Activated T-cell treated with anti-CD3 and anti-CD28 coated beads for 48 hours (primary cell): ENCODE measurements at places on chromosomes 2 and 18.

DNA sequence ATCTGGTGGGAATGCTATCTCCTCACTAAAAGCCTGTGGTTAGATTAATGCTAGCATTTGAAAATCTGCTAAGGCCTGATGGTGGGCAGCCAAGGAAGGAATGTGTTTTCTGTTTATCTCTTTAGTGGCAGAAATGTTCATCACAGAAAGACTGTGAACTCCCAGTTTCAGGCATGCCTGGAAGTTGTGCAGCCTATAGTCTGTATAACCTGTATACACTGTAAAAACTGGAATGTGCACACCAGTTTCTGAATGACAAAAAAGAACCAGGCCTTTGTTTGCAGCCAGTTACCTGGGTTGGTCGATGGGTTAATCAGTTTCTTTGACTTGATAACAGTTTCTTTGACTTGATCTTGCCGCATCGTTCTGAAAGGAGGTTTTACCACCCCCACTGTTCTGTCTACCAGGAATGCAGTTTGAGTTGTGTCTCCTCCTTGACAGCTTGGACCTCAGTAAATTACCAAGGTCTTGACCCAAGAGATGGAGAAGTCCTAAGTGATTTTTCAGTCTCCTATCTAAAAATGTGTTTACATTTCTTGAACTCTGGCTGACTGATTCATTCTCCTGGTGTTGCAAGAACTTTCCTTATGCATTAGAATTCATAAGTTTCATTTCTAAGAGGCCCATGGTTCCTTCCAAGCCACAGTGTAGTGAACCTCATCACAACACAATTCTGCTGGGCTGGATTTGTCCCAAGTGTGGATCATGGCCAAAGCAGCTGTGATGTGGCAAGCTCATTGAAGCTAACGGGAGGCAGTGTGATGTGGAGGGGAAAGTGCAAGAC lies 62.2 kb downstream of the KIAA2012 start:
- DNase-seq = no peak

GRCh38 chr2:68723181-68723580 lies 11.4 kb upstream of the ARHGAP25 start:
- DNase-seq = no peak

- DNase-seq = no peak
These were observed 13.1 kb upstream of the TNS1 start for GRCh38 chr2:218015586-218016521.

GRCh38 chr18:25544546-25545287 lies 192.8 kb upstream of the ZNF521 start:
- no peak for DNase-seq

DNA sequence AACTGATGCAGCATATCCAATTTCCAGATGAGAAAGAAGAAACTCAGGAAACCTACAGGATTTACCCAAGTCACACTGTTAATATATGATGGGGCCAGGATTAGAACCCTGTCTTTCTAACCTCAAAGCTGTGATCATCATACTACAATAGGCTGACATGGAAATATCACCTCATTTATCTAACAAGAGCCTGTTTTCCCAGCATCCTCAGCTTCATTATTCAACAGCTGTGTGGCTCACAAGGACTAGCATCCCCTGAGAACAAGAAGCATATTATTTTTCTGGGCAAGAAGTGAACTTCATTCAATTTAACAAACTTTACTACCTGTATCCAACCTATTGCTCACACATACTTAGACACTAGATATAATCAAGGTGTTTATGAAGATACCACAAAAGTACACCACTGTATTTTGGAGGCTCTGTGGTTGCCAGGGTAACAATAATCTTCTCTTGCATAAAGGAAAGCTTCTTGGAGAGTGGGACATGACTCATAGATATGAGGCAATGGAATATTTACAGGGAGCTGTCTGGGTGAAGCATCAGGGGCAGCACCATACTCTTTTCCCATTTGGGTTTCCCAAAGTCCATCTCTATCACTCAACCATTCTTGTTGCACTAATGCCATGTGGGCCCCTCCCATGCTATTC lies 218.2 kb downstream of the RAD51AP2 start:
- DNase-seq = no peak

- DNase-seq = no peak
These were observed 118.1 kb upstream of the ZNF521 start for GRCh38 chr18:25470062-25470461.

- no peak for DNase-seq
These were observed 116.3 kb downstream of the DHRS9 start for GRCh38 chr2:169185711-169186110.

DNA sequence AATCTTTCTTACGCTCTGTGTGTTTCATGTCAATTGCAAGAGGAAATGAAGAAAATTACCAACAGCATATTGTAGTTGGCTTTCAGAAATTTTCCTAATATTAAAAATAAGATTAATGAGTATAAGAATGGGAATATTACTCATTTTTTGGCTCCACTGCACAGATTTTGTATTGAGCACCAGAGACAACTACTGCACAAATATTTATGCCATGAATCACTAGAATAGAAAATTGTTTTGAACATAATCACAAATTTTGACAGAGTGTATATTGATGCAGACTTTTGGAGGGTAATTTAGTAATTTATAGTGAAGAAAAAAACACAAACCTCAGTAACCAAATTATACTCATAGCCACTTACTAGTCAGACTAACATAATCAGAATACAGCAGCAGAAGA lies 118.3 kb downstream of the DOK6 start:
- DNase-seq = no peak
